ENCODE measurements at places on chromosomes 7 and 10. TPM values are rescaled to one million over a fixed set of nuclear protein-coding genes. Genes with fewer than 3 reads are reported as not detected.

STOX1 gene
- total RNA-seq: 0.32 TPM

OR2A7 gene
- not detected for total RNA-seq

SYNPO2L gene
- total RNA-seq: not detected

CCDC172 gene
- not detected for total RNA-seq

SRRM3 gene
- 2.5 TPM for total RNA-seq

NKX1-2 gene
- not detected for total RNA-seq

MICALL2 gene
- 26.8 TPM for total RNA-seq

FOXI2 gene
- not detected for total RNA-seq

AGR3 gene
- total RNA-seq: not detected

SPRN gene
- not detected for total RNA-seq

FBXL13 gene
- 0.32 TPM for total RNA-seq

HKDC1 gene
- 0.16 TPM for total RNA-seq

NYAP1 gene
- 2.6 TPM for total RNA-seq

SHTN1 gene
- total RNA-seq: 0.65 TPM

LIPM gene
- total RNA-seq: not detected

ACTR1A gene
- 154 TPM for total RNA-seq

DRGX gene
- total RNA-seq: not detected

LRRC61 gene
- total RNA-seq: 3.1 TPM

HMX3 gene
- total RNA-seq: not detected
